H4 (cell line): ENCODE measurements at places on chromosomes 13 and 19. TPM values are rescaled to one million over a fixed set of nuclear protein-coding genes. Genes with fewer than 3 reads are reported as not detected.

The MCF2L gene
- total RNA-seq = 4.5 and 13.1 TPM in 2 replicates

The COL5A3 gene
- total RNA-seq = 0.14 TPM in 1 of 2 replicates, not detected in the other

The IZUMO2 gene
- total RNA-seq = not detected in 2 replicates

The ZNF491 gene
- total RNA-seq = not detected in 2 replicates

The OR10H1 gene
- not detected in 2 replicates for total RNA-seq

GRCh38 chr19:5831159-5831558 is 8.3 kb downstream of the FUT6 start:
- DNase-seq = no peak

- DNase-seq = no peak
Observed at GRCh38 chr13:58018865-58019264, 387.3 kb downstream of the PCDH17 start.

- no peak for DNase-seq
Observed at GRCh38 chr19:1284979-1285736, 515 bp upstream of the EFNA2 start.

- DNase-seq = no peak
Observed at GRCh38 chr19:9498183-9498902, at the start of gene ZNF560. ZNF560 (minus strand) TSS chr19:9498616; CDS start chr19:9475313, 23,303 bp downstream.

GRCh38 chr19:3370214-3370720 is 3.9 kb downstream of the NFIC start:
- DNase-seq = no peak

DNA sequence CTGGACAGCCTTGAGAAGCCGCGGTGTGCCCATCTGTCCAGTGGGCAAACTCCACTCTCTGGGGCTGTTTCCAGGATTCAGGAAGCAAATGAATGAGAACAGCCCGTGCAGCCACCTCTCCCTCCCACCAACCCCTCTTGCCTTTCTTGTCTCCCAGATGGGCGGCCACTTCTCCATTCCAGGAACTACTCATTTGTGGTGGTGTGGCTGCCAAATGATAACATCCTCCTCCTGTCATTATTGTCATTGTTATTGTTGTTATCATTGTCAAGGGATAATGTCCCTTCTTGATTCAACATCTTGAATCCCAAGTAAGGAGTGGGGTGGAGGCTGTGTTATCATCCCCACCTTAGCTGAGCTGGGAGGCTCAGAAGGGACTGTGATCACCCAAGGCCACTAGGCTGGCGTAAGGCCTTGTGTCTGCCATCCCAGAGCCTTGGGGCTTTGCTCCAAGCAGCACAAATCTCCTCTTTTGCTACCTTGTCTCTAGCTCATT is 1.6 kb downstream of the DNM2 start:
- DNase-seq = no peak

- DNase-seq = peak; percentile 85
Observed at GRCh38 chr19:934865-935479, 9.1 kb downstream of the ARID3A start.

DNA sequence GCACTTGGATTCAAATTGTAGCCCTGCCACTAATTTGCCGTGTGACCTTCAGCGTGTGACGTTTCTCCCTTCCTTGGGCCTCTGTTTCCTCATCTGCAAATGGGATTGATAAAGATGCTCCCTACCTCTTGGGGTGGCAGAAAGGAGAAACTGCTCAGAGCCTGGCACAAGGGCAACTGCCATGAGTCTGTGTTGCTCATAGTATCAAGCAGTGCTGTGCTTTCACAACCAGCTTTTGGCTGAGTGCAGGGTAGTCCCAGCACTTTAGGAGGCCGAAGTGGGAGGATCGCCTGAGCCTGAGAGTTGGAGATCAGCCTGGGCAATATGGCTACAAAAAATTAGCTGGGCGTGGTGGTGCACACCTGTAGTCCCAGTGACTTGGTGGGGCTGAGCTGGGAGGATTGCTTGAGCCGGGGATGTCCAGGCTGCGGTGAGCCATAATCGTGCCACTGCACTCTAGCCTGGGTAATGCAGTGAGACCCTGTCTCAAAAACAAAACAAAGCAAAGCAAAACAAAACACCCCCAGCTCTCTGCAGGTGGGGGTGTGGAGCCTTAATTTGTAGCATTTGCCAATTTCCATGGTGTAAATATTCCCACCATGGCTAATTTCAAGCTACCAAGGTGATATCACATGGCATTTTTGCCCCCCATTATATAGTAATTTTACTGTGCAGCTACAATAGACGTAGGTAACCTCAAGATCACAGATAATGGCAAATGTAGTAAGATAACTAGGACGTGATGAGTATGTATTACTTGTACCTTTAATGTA is 1.6 kb upstream of the MARK4 start:
- DNase-seq = no peak

GRCh38 chr13:47463726-47464125 is 537.3 kb downstream of the SUCLA2 start:
- DNase-seq = peak; percentile 48

- peak; percentile 39 for DNase-seq
Observed at GRCh38 chr19:45448887-45449299, 18.9 kb upstream of the FOSB start.

DNA sequence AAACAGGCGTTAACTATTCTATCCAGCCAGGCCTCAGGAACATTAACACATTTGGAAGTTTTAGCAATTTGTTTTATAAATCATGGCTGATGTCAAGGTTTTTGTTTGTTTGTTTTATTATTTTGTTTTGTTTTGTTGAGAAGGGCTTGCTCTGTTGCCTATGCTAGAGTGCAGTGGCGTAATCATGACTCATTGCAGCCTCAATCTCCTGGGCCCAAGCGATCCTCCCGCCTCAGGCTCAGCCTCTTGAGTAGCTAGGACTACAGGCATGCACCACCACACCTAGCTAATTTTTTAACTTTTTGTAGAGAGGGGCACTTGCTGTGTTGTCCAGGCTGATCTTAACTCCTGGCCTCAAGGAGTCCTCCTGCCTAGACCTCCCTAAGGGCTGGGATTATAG is 28.3 kb downstream of the NUP58 start:
- DNase-seq = no peak
